NCI-H446 treated with DMSO at 0.1 percent for 48 hours (cell line): ENCODE measurements at places on chromosomes 4 and X.
A peak's percentile ranks its signal among the peaks of the same experiment; 100 is the strongest.

- no peak for DNase-seq
Measured at GRCh38 chr4:42965326-42965725, 72.8 kb downstream of the GRXCR1 start.

DNA sequence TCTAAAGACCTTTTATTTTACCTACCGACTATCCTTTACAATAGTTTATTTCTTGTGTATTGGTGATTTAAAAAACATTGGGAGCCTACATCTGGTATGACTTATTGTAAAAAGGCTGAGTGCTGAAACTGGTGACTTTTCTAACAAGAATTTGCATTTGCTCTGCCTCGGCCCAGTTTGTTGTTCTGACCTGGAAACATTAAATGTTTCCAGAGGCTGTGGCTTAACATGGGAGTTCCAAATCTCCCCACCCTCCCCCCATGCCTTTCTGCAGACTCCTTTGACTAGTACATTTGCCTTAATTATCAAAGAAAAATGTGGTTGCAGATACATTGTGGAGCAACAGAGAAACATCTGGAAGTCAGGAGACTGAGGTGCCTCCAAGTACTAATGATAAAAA lies 39.8 kb downstream of the SPCS3 start:
- no peak for DNase-seq

DNA sequence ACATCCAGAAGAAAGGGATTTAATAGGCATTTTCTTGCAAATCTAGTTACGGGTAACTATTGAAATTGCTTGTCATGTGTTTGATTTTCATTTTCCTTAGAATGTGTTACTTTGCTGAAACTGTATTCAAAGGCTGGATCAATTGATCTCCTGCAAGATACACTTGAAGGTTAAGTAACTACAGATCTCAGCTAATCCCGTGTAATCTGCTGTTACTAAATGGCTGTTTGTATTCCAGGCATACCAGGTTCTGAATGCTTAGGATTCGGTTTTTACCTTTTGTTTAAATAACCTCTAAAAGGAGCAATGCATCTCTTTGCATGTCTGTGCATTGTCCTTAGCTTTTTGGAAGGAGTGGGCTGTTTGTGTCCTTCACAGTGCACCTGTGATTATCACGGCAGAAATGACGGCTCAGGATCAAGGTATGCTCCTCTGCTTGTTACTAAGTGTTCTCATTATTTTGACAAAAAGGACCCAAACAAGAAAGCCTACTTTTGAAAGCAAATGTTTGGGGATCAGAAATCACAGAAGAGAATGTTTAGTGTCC lies at the start of gene LRIT3:
Gene LRIT3 (plus strand): TSS at position 212 of the 547 bp plus-strand sequence. CDS start 95 bp downstream, at position 307.
- no peak for DNase-seq

DNA sequence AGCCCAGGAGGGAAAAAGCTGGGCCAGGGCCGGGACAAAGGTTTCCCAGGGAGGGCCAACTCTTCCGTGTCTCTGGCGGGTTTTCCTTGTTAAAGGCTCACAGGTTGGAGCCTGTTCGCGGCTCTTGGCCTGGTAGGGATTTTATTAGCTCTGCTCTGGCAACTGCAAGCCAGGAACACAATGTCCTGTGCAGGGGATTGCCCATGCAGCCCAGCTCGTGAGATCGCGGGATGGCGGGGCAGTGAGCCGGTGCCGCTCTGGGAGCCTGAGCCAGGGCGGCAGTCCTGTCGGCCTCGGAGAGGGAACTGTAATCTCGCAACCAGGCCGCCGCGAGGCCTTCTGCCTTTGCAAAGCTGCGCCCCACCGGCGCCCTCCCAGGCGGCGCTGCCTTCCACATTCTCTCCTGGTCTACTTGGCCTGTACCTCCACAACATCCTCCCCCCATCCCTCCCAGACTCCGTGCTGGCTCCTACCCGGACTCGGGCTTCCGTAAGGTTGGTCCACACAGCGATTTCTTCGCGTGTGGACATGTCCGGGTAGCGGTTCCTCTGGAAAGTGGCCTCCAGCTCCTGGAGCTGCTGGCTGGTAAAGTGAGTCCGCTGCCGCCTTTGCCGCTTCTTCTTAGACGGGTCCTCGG lies 2.1 kb downstream of the PITX2 start:
- DNase-seq = no peak

GRCh38 chrX:57918750-57919436 lies 8.6 kb upstream of the ZXDA start:
- no peak for DNase-seq

- no peak for DNase-seq
Measured at GRCh38 chr4:21885241-21885640, 63.3 kb downstream of the KCNIP4 start.

DNA sequence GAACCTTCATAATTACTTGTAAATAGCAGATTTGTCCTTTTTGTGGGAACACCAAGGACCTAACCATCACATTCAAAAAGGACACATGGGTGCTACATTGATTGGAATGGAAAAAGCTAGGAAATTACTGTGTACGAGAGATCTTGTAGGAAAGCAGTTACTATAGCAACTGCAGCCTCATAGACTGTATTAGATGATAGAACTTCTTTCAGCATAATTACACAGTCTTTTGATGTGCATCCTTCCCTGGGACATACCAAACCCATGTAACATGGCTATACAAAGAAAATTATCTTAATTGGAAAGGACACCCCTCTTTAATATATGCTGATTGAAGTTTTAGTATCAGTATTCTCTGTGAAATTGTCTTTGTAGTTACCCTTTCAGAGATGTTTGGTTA lies 130.7 kb upstream of the CTSO start:
- DNase-seq = no peak

- DNase-seq = no peak
Measured at GRCh38 chrX:15930585-15930984, 76.0 kb upstream of the AP1S2 start.

- no peak for DNase-seq
Measured at GRCh38 chr4:17647927-17648326, 33.5 kb downstream of the MED28 start.

- DNase-seq = no peak
Measured at GRCh38 chr4:123393721-123394120, 2.9 kb upstream of the SPRY1 start.

DNA sequence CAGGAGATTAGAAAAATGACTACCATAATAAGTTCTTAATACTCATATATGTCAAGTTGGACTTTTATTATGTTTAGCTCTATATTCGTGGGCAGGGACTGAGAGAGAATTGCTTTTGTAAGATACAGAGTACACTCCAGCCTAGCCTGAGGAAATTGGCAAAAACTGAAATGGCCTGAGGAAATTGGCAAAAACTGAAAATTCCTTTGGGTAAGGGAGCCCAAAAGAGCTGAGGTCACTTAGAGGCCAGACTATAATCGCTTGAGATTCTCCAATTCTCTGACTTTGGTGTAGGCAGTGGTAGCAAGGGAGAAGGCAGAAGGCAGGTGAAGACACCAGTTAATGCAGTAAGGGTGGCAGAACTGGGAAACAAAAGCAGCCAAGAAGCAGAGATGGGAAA lies 124.5 kb upstream of the HCCS start:
- no peak for DNase-seq

DNA sequence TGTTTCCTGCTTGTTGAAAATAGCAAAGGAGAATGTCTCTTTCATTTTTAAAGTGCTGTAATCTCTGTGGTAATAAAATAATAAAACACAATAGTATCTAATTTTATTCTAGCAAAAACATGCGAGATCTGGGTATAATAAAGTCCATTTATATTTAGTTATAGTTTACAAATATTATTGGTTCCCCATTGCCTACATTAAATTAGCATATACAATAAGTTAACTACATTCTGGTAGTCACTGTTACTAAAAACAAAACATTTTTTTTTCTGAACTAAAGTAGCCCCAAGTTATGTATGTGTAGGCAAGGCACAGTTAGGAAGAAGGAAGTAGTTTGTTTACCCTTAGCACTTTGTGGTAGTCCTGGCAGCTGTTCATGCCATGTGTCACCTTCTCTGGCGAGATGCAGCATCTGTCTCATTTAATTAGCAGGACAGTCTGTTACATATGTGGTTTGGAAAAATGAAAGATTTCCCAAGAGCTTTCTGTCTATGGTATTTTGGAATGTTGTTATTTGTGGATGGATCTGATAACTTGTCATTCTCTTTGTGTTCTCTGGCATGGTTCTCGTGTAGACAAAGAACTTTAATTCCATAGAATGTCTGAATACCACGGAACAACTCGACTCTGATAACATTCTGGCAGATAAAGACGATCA lies 231.3 kb upstream of the PITX2 start:
- peak; percentile 51 for DNase-seq

- no peak for DNase-seq
Measured at GRCh38 chr4:123878976-123879375, 482.4 kb downstream of the SPRY1 start.

DNA sequence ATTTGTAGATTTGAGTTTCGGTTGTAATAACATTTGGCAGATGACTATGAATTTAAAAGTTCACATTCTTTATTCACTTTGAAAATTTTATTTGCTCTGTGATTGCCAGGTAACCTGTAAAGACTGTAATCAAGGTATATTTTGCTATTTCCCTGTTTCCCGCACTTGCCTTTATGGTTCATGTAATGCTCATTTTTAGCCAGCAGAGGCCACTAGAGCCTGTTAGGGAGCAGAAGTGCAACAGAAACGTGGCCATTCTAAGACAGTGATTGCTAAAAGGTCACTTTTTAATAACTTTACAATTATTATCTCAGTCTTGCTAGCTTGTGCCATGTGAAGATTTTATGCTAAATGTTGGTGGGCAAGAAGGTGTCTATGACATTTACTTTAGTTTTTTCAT lies 12.4 kb downstream of the YIPF6 start:
- no peak for DNase-seq

DNA sequence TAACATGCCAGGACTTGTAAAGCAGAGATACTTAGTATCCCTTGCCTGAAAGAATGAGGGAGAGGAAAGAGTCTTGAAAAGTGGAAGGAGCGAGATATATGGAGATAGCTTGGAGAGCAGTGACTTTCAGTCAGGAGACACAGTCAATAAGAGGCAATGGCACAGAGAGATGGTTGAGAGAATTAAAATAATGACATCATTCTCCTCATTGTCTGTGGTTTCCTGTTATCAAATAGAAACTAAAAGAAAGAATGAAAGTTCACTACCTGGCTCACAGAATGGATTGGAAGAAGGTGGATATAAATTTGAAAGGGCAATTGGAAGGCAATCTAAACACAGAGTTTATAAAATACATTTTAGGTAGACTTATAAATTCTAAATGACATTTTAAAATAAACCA lies 760.2 kb upstream of the AADAT start:
- DNase-seq = no peak

- DNase-seq = peak; percentile 5
Measured at GRCh38 chrX:58025979-58026378, 115.7 kb upstream of the ZXDA start.

DNA sequence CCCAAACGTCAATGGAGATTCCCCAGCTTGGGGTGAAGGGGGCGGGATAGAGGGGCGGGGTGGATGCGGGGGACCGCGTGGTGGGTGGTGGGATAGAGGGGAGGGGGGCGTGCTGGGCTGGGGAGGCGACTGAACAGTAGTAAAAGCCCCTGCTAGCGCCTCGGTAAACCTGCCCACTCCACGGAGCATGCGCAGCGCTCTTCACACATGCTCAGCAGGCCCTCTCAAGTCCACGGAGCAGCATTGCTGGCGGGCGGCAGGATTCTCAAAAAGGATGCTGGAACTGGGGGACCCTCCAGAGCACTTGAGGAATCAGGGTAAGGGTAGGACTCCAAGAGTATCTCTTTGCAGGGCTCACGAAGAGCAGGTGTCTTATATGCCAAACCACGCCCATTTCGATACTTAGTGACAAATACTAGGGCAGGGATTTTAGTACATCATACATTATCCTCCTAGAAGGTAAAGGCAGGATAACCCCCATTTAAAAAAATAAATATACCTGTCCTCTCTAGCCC lies 378 bp upstream of the RPS6KA6 start:
- DNase-seq = no peak

DNA sequence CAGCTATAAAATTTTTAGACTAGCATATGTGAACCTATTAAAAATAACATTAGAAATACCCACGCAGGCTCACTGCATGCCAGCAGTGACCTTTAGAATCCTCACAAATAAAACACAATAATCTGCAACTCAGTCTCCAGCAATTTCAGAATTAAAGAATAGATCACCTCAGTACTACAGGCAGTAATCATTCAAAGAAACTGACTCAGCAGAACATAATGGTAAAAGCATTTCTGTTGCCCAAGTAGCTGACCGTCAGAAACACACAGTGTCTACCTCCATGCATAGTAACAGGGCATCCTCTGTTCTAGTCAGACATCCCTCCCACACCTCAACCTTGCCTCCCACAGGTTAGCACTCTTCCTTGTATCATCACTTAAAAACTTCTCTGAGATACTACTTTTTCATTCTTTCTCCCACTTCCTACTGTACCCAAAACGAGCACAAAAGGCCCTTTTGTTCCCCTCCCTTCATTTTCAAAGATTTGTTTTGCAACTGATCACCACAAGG lies 65.7 kb upstream of the BEND2 start:
- no peak for DNase-seq

DNA sequence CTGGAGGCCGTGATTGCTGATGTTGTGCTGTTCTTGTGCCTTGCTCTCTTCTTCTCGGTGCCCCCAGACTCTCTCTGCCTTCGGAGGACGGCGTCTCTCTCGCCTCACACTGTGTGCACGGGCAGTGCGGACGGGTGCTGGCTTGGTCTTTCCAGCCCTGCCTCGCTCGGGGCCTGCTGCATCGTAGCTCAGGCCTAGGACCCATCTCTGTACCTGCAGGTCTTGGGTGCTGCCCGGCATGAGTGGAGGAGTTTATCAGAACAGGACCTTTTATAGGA lies 18.2 kb downstream of the RGS12 start:
- DNase-seq = no peak

- DNase-seq = peak; percentile 74
Measured at GRCh38 chr4:131459430-131460101, 1689.5 kb upstream of the PCDH10 start.

GRCh38 chr4:152352622-152353116 lies 183.2 kb downstream of the FBXW7 start:
- DNase-seq = peak; percentile 91

- peak; percentile 45 for DNase-seq
Measured at GRCh38 chr4:76850010-76850441, 47.9 kb downstream of the SOWAHB start.
